ENCODE measurements at places on chromosomes 5 and 9.

DNA sequence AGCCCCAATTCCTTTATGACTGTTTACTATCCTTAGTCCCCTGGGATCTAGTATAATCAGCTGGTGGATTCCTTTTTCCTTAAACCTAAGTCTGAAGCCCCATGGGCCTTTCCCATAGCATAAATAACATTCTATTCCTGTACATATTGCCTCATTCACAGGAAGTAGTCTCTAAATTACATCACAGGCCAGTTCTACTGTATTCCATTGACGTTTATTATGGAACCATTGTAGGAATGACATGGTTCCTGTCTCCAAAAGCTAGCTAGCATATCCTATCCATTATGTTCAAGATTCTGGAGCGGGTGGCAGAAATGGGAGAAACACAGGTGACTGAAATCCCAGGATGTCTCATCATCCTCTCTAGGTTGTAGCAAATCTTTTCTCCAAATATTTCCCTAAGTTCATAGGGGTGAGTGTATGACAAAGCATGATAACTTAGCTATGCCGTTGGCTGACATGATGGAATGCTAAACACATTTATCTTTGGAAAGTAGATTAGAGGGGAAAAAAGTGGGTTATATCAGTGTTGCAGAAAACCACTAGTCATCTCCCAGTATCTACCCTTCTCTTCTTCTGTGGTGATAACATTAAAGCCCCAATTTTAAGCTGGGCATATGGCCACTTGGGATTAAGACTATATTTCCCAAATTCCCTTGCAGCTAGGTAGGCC is 140.1 kb downstream of the FGF1 start:
- no peak for DNase-seq

DNA sequence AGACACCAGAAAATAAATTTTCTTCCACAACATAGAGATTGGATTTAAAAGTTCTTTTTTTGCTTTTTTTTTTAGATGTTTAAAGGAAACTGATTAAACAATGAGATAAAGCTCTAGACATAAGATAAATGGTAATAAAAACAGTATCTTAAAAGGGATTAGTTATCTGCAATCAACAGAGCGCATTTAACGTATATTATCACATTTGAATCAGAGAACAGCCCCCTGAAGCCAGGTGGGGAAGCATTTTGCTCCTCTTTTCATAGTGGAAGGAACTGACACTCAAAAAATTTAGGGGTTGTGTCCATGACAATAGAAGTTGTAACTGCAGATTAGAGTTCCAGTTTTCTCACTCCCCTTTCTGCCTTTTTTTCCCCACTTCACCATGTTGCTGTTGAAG is 367.6 kb downstream of the SPATA31D1 start:
- DNase-seq, result no peak

- DNase-seq, result no peak
These were observed 132.0 kb upstream of the RAI14 start for GRCh38 chr5:34524123-34524522.

DNA sequence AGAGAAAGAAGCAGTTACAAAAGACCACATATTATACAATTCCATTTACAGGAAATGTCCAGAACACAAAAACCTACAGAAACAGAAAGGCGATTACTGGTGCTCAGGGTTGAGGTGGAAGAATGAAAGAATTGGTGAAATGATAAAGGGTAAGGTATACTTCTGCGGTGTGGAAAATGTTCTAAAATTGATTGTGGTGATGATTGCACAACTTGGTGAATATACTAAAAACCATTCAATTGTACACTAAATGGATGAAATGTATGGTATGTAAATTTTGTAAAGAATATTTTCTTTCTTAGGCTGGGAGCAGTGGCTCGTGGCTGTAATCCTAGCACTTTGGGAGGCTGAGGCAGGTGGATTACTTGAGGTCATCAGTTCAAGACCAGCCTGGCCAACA is 72.3 kb downstream of the UBAP2 start:
- no peak for DNase-seq

- peak; percentile 12 for DNase-seq
These were observed 185.9 kb downstream of the MSX2 start for GRCh38 chr5:174910245-174910737.

DNA sequence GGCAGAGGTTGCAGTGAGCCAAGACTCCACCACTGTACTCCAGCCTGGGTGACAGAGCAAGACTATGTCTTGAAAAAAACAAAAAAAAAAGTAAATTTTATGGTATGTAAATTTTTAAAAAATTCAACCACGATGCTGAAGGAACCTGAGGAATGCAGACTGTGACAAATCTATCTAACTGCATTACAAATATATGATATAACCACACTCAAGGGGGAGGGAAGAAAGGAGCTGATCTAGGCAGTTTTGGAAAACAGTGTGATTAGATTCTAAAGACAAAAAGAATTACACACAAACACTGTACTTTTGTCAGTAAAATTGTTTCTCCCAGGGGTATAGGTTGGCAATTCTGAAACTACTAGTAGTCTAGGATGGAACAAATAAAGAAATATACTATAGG is 17.0 kb downstream of the LARS1 start:
- no peak for DNase-seq

- no peak for DNase-seq
These were observed 13.6 kb downstream of the GLRA1 start for GRCh38 chr5:151911011-151911410.

- no peak for DNase-seq
These were observed 36.9 kb upstream of the IFNK start for GRCh38 chr9:27487128-27487640.

DNA sequence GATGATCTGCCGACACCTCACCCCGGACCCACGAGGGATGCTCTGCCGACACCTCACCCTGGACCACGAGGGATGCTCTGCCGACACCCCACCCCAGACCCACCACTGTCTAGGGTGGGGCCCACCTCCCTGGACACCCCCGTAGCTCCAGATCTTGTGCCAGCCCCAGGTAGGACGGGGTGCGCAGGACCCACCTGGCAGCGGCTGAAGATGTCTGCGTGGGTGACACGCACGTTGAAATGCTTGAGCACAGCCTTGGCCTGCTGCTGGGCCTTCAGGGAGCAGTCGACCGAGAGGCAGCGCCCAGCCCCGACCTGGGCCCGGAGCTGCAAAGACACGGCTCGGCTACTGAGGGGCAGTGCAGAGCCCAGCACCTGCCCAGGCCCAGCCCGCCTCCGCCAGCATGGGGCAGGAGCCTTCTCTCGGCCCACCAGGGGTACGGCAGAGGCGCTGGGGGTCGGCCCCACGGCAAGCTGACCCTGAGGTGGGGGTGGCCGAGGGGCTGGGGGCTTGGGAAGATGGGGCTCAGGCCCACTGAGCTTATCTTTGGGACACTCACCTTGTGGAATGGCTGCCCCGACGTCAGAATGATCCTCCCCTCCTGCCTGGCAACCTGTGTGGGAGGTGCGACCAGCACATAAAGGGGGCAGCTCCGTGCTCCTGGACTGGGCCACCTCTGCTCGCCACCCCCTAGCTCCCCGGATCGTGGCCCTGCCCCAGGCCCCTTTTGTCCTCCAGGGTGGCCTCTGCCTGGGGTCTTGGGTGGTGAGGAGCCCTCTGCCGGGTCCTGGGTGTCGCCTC is 21.7 kb upstream of the NRARP start:
- no peak for DNase-seq
